ENCODE measurements at places on chromosomes 4 and X. TPM values are rescaled to one million over a fixed set of nuclear protein-coding genes. Genes with fewer than 3 reads are reported as not detected.
A peak's percentile ranks its signal among the peaks of the same experiment; 100 is the strongest.

GRCh38 chr4:146029147-146029546 lies 90.5 kb upstream of the ZNF827 start:
- DNase-seq, result no peak

- DNase-seq, result no peak
Observed at GRCh38 chr4:76991161-76991660, 41.7 kb downstream of the SEPTIN11 start.

GRCh38 chr4:94076498-94076897 lies 131.2 kb upstream of the SMARCAD1 start:
- peak; percentile 47 for DNase-seq

The FDCSP gene
- not detected for total RNA-seq

DNA sequence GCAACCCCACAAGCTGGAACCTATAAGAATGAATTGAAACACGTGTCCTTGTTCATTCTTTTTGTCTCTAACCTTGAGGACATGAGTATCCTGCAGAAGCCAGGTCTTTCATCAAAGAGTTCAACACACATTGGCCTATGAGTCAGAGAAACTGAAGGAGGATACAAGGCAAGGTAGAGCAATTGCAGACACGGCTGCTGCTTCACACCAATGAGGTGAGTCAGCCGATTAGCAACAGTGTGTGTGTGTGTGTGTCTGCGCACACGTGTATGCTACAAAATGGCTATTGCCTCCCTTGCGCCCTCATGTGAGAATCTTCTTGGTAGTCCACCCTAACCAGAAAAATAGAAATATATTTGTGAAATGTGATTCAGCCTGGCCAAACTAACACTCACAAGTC lies 1477.7 kb upstream of the IGFBP7 start:
- DNase-seq, result no peak
